Activated T-cell treated with anti-CD3 and anti-CD28 coated beads, Interleukin-2, amount 50 U/mL, for 24 hours (primary cell): ENCODE measurements at places on chromosomes 2 and 18.
A peak's percentile ranks its signal among the peaks of the same experiment; 100 is the strongest.

- no peak for DNase-seq
These were observed 29.7 kb downstream of the HADHA start for GRCh38 chr2:26214759-26215158.

GRCh38 chr2:233990261-233990798 is 60.2 kb upstream of the SPP2 start:
- no peak for DNase-seq

- DNase-seq = no peak
These were observed 231.4 kb downstream of the HAUS1 start for GRCh38 chr18:46335534-46336101.

- DNase-seq = peak; percentile 42
These were observed 39.9 kb upstream of the CDC42EP3 start for GRCh38 chr2:37711308-37711731.

GRCh38 chr2:155913356-155913755 is 419.2 kb downstream of the NR4A2 start:
- DNase-seq = no peak

DNA sequence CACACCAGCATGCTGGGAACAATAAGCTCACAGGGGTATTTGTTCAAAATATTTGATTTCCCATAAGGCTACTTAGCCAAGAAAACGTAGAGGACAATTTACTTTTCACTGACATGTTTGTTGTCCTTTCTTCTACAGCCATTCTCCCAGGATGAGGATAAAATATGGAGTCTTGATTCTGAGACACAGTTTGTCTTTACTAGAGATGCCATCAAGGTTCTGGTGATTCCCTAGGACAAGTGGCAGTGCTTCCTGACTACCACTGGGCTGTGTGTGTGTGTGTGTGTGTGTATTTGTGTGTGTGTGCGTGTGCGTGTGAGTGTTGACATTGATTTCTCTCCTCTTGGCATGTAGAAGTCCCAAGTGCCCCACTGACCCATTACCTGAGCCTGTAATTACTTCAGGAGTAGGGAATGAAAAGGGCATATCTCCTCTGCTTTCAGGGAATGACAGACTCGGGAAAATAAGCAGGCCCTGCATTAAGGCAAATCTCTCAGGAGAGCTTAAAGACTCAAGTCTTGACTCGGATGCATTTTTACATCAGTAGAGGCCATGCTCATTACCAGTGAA is 761.6 kb downstream of the DCC start:
- DNase-seq = no peak

- DNase-seq = peak; percentile 52
These were observed 44.9 kb downstream of the TMEM37 start for GRCh38 chr2:119476301-119477112.

GRCh38 chr2:215521031-215521430 is 85.2 kb upstream of the FN1 start:
- no peak for DNase-seq

GRCh38 chr2:75379476-75380210 is 180.3 kb upstream of the TACR1 start:
- DNase-seq = no peak

DNA sequence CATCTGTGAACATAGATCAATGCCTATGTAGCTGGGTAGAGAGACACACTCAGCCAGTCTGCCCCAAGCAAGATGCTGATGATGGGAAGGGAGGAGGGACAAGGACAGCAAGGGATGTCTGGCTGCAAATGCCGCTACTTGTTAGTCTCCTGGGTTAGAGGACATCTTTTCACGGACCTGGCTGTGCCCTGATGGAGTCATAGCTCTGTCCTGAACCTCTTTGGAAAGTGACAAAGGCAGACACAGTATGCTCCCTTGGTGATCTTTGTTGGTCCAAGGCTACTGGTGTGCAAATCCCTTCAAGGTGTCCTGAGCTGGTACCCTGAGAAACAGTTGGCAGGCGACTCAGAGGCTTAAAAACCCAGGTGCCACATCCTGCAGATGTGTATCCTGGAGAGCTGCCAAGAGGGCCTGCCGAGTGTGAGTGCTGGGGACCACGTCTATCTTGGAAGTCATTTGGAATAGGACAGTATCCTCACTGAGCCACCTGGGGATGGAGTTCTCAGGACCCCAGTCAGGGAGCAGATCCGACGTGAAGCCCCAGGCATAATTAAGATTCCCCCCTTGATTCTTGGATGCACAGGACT is 10.8 kb downstream of the FOSL2 start:
- DNase-seq = no peak

GRCh38 chr2:181774685-181775084 is 94.4 kb upstream of the NEUROD1 start:
- no peak for DNase-seq

DNA sequence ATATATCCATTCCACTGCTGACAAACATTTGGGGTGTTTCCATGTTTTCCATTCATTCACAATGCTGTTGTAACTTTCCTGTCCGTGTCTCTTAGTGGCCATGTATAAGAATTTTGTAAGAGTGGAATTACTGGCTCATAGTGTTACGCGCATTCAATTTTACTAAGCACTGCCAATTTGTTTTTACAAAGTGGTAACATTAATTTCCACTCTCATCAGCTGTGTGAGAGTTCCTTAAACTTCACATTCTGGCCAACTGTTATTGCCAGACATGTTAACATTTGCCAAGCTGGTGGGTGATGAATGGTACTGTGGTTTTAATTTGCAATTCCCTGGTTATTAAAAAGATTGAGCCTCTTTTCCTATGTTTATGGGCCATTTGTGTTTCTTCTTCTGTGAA is 134.2 kb downstream of the DTNB start:
- DNase-seq = no peak

GRCh38 chr2:79437433-79438267 is 75.2 kb upstream of the CTNNA2 start:
- no peak for DNase-seq
